Activated naive CD8-positive, alpha-beta T cell treated with anti-CD3 and anti-CD28 coated beads, Interleukin-2, amount 50 U/mL, for 16 hours (primary cell): ENCODE measurements at places on chromosomes 6 and 20.

- DNase-seq, result no peak
Measured at GRCh38 chr6:21935561-21936028, 342.0 kb downstream of the SOX4 start.

- no peak for DNase-seq
Measured at GRCh38 chr6:4136354-4136831, 1.0 kb upstream of the ECI2 start.

DNA sequence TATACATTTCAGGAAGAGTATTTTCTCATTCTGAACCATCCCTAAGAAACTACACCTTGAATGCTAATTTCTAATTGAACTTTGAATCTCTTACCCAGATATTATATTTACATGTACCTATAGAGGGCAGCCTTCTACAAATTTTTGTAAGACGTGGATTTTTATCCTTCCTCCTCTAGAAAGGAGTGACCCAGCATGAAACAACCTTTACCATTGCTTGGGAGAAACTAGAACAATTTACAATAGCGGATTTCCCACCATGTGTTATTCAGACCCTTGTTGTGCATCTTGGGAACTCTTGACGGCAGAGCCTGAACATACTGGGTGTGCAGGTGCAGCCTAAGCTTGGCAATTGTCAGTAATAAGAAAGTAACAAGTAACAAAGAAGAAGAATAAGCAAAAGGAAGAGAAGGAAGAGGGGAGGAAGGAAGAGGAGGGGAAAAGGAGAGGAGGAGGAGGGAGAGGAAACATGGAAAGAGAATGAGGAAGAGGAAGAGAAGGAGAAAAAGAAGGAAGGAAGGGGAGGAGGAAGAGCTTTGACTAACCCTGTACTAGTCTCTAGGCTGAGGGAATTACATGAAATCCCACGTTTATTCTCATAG lies 10.8 kb upstream of the TAAR1 start:
- no peak for DNase-seq

DNA sequence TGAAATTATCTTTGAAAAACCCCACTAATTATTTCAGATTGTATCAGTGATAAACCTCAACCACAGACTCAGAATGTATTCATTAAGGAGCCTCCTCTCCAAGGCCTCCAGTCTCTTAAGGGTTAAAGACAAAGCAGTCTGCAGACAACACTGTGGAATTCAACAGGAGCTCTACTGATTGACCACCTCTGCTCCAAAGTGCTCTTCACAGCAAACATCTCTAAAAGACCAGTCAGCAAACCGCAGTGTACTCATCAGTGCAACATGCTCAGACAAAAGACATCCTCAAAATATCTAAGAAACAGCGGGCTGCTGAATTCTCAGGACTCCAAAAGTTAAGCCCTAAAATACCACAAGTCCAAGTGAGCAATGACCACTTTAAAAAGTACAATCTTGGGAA lies 42.0 kb downstream of the UQCC1 start:
- DNase-seq, result no peak

DNA sequence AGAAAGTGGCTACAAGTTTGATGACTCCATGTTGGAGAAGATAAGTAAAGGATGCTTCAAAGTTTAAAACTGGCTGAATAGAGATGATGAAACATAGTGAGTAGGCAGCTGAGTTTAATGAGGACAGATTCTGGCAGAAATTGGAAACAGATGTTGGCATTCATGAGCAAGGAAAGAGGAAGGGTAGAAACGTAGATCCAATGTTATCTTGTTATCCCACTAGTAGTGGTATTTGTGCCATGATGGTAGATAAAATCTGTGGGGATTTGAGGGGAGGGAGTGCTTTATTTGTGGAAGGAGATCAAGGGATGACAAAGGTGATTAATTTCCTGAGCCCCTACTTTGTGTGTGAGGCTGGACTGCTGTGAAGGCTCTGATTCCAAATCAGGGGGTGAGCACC lies 69.5 kb downstream of the MRAP2 start:
- DNase-seq, result no peak

DNA sequence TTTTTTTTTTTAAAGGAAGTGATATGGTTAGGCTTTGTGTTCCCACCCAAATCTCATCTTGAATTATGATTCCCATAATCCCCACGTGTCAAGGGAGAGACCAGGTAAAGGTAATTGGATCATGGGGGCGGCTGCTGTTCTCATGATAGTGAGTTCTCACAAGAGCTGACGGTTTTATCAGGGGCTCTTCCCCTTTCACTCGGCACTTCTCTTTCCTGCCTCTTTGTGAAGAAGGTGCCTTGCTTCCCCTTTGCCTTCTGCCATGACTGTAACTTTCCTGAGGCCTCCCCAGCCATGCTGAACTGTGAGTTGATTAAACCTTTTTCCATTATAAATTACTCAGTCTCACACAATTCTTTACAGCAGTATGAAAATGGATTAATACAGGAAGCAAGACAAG lies 64.3 kb downstream of the ZFP64 start:
- DNase-seq, result no peak

GRCh38 chr6:41077536-41077935 lies 4.8 kb downstream of the NFYA start:
- DNase-seq, result no peak

DNA sequence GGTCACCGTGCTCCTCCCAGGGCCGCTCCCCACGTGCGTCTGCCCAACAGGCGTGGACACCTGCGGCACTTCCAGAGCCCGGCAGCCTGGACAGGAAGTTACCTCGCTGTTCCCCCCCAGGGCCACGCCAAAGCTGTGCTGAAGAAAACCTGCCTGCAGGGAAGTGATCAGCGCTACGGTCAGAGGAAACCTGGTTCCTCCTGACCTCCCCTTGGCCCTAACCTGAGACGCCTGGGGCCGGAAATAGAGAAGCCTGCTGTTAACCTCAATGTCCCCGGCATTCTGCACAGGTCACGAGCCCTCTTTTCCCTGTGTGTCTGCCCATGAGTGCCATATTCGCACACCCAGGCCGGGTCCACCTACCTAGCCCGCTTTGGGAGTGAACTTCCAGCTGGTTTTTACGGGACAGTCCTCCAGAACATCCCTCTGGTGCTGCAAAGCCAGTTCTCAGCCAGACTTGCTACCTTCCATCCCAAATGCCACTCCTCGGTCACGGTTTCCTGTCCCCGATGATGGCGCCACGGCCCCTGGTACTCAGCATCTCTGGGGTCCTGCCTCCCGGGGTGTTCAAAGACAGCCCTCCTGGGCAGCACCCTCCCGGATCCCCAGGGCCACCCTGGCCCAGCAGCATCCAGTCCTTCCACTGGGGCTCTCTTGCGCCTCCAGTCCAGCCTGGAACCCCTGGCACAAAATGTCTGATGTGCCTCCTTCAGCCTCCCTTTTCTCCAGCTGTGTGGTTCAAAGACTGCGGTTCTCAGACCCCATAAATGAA lies 12.0 kb upstream of the IRF4 start:
- no peak for DNase-seq

GRCh38 chr6:107805504-107805903 lies 18.6 kb downstream of the SCML4 start:
- DNase-seq, result no peak

- DNase-seq, result no peak
Measured at GRCh38 chr6:18263418-18264218, 712 bp downstream of the DEK start.

- DNase-seq, result no peak
Measured at GRCh38 chr6:4350567-4351519, 215.5 kb upstream of the ECI2 start.

- DNase-seq, result no peak
Measured at GRCh38 chr6:90403489-90404381, 107.1 kb upstream of the BACH2 start.

GRCh38 chr6:40910260-40910893 lies 128.6 kb downstream of the UNC5CL start:
- DNase-seq, result no peak

DNA sequence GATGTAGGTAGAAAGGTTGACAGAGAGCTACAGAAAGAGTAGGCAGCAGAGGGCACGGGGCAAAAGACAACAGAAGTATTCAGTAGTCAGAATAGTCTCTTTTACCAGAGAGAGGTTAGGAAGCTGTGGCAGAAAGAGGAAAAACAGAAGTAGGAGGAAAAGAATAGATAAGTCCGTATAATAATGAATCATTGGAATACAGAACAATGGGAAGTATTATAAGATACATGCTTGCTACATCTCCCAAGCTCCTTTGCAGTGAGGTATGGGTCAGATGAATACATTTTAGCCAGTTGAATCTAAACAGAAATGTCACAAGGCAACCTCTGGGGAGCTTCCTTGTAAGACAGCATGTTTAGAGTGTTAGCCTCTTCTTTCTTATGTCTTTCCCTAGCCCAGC lies 570.5 kb upstream of the CITED2 start:
- DNase-seq, result no peak

- DNase-seq, result no peak
Measured at GRCh38 chr6:39452306-39453145, 130.0 kb upstream of the KCNK16 start.

DNA sequence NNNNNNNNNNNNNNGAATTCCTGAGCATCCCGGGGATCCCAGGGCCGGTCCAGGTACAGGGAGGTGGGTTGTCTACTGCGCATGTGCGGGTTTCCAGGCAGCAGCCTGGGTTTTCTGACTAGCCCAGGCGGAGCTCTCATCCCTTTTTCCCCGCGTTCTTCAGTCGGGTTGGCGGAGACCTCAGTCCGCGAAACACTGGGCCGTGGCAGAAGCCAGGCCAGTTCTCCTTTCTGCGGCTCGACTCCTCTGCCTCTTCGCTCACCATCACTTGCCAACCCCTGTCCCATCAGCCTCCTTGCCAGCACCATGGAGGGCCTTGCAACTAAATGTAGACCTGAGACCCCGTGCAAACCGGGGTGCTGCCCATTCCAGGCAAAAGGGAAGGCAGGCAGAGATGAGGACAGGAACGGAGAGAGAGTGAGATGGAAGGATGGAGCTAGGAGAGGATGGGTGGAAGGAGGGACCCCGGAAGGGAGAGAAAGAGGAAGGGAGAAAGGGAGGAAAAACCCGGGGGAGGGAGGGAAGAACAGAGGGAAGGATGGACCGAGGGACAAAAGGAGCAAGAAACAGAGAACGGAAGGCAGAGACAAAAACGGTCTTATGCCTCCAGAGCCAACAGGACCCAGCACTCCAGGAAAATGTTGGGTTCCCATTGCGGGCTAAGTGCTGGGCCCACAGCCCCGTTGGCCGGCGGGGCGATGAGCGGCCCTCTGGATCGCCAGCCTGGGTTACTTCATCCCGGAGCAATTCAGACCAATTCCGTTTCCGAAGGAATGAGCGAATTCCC lies 445.4 kb upstream of the DEFB115 start:
- no peak for DNase-seq

DNA sequence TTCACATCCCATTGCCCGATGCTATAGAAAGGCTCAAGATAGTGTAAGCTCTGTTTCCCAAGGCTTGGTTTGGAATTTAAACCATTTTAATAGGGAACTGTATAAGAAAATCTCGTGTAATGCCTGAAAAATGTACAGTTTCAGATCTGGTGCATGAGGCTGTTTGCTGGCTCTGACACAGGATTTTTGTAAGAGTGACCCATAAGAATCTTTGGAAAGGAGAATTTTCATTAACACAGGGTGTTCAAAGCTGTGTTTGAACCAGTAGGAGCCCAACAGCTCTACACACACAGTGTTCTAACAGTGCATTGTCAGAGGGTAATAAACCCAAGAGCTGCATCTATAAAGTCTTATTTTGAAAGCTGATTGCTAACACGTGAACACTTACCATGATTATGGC lies 293.5 kb downstream of the PRL start:
- DNase-seq, result no peak

- DNase-seq, result no peak
Measured at GRCh38 chr6:76682842-76683241, 610.4 kb upstream of the IMPG1 start.

- DNase-seq, result no peak
Measured at GRCh38 chr6:29005183-29005885, at the start of gene ZNF311. Gene ZNF311 (minus strand): TSS chr6:29005315. CDS start chr6:29003954, 1,361 bp downstream.

DNA sequence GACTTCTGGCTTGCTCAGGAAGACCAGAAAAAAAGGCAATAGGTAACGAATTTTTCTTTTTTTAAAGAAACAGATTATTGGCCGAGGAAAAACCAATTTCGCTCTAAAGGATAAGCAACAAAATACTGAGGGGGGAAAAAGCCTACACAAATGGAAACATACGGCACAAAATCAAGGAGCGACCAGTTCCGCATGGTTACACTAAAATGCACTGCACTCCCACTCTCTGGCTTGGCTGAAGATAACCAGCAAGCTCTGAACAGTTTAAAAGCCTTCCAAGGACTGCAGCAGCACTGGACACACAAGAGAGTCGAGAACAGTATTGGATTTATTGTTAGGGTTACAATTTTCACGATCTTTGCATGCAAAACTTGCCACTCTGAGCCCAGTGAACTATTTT lies 881 bp upstream of the MAP7 start:
- DNase-seq, result no peak

DNA sequence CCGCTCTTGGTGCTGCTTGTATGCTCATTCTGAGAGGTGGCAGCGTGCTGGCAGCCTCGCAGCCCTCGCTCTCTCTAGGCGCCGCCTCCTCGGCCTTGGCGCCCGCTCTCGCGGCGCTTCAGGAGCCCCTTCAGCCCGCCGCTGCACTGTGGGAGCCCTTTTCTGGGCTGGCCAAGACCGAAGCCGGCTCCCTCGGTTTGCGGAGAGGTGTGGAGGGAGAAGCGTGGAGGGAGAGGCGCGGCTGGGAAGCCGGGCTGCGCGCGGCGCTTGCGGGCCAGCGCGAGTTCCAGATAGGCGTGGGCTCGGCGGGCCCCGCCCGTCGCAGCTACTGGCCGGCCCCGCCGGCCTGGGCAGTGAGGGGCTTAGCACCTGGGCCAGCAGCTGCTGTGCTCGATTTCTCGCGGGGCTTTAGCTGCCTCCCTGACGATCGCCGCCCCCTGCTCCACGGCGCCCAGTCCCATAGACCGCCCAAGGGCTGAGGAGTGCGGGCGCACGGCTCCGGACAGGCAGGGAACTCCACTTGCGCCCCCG lies 19.5 kb upstream of the FAM8A1 start:
- no peak for DNase-seq

DNA sequence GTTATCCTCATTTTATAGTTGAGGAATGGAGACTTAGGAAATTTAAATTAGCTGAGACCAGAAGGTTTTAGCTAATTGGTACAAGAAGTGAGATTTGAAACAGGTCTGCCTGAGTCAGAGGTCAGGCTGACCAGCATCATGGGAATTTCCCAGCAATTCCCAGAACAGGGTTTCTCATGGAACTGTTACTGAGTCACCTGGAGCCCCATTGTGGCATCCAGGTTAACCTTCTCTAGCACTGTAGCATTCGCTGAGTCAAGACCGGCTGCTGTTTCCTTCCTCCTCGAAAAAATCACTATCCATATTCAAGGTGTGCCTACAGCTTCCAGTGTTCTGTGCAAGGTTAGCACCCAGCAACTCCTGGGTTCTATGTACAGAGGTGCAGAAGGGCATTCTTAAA lies 238.0 kb upstream of the MAN1A1 start:
- no peak for DNase-seq
